Activated T-helper 2 cell treated with anti-CD3 and anti-CD28 coated beads, Interferon-gamma antibody, Interleukin-2, Interleukin-4, amounts not matched to agents 10 μg/mL and 5 μg/mL and 100 μg/mL, durations not matched to agents 14 hours and 24 hours and 36 hours (primary cell): ENCODE measurements at places on chromosomes 16 and 17.
A peak's percentile ranks its signal among the peaks of the same experiment; 100 is the strongest.

- no peak for DNase-seq
Observed at GRCh38 chr17:27919079-27919478, 25.9 kb upstream of the LYRM9 start.

DNA sequence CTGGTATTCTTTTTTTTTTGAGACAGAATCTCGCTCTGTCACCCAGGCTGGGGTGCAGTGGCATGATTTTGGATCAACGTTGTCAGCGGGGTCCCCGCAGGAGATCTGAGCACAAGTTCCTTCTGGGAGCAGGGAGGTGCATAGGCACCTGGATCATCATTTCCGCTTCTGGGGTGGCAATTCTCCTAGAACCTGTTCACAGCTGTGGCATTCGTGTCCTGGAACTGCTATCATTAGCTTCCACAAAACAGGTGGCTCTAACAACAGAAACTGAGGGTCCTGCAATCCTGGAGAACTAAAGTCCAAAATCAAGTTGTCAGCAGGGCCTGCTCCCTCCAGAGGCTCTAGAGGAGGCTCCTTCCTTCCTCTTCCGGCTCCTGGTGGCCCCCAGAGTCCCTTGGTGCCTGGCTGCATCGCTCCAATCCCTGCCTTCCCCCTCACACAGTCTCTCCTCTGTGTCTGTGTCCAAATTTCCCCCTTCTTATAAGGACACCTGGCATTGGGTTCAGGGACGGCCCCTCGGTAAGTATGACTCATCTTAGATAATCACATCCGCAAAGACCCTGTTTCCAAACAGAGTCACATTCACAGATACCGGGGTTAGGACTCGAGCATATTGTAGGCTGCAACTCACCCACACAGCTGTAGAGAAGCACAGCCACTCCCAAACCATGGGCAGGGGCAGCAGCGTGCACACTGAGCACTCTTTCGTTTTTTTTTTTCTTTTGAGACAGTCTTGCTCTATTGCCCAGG is 43.5 kb upstream of the KLHDC4 start:
- DNase-seq, result no peak

DNA sequence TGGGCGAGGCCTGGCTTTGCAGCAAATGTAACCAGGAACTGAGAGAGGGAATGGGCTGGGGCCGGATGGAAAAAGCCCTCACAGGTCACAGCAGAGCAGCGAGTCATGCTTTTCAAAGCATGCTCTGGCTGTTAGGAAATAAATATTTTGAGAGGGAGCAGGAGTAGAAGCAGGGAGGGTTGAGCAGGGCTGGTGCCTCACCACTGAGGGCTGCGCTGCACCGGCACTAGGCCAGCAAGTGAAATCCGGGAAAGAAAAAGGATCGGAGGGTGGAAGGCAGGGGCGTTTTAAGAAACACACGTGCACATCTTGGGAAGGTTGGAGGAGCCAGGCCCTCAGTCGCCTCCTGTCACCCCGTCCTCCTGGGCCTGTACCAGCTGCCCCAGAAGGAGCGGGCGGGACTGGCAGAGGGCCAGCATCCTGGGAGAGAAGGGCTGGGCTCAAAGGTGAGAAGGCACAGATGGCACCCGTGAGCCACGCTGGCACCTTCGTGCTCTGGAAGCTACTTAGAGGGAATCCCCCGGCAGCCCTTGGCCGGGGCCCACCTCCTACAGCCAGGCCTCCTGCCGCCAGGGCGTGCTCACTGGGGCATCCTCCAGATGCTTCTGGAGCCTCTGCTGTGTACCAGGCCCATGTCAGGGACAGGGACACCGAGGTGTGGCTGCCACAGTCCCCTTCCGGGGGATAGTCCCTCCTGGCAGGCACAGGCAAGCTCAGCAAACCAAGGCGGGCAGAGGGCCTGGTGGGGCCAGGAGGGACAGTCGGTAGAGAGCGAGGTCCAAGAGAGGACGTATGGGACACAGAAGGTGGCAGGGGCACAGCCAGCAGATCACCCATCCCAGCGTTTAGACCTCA is 71.5 kb upstream of the PLCG2 start:
- DNase-seq, result no peak

DNA sequence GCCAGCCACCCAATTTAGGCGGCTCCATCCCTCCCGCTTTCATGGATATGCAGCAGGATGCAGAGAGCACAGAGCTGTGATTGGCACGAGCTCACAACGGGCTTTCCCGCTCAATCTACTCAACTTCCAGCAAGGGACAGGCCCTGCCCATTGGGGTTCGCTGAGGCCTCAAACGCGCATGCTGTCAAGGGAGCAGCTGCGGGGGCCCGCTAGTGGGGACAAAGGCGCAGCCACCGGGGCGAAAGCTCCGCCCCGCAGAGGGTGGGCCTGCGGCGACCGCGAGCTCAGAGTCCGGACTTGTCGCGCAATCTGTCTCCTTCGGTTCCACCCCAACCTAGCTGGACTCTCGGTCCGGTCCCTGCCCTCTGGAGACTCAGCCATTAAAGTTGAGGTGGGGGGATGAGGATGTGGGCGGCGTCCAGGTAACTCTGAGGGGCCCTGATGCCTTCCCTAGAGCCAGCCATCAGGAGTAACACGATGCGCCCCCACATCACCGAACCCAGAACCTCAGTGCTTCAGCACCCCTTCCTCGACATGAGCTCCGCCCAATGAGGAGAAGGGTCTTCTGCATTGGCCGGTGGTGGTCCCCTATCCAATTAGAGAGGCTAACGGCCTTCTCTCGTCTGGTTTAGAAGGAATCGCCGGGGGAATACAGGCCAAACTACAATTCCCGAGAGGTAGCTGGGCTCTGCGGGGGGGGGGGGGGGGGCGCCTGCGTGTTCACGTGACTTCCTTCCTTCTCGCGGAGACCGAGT is 489 bp upstream of the NFATC3 start:
- DNase-seq, result peak; percentile 89

- DNase-seq, result no peak
Observed at GRCh38 chr16:84043486-84044117, 1.0 kb upstream of the SLC38A8 start.

- no peak for DNase-seq
Observed at GRCh38 chr17:44844390-44844830, 3.3 kb upstream of the HIGD1B start.

DNA sequence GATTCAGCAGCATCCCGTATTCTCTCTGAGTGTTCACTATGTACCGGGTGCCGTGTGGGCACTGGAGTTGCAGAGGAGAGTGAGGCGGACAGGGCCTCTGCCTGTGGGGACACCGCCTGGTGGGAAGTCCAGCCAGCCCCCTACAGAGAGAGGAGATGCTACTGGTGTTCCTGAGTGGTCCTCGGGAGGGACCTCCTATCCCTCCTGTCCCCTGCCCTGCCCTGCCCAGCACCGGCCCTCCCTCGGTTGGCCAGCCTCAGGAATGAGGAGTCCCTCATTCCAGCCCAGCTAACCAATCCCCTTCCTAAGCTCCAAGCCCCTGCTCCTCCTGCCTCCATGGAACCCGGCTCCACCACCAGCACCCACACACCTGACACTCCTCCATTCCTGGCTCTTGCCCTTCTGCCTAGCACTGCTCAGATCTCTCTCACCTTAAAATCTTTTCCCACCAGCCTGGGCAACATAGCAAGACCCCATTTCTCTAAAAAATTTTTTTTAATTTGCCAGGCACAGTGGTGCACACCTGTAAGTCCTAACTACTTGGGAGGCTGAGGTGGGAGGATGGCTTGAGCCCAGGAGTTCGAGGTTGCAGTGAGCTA is 2.0 kb downstream of the ASGR2 start:
- no peak for DNase-seq

GRCh38 chr17:2087597-2088211 is 32.8 kb downstream of the HIC1 start:
- DNase-seq, result peak; percentile 68

GRCh38 chr16:51812945-51813344 is 661.9 kb upstream of the SALL1 start:
- DNase-seq, result no peak

DNA sequence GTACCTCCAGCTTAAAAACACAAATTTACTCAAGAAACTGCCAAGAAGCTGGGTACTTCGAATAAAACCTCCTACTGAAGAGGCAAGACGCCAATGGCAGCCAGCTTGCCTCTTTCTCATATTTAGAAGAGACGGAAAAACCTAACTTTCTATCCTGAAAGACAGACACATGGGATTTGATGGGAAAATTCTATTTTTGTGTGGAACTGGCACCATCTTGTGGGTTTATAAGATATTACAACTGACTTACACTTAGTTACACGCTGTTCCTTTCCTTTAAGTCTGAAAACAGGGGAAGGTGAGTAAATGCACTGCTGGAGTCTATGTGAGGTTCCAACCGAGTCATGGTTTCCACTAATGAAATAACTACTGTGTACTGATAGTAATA is 10.3 kb downstream of the ZNF18 start:
- no peak for DNase-seq

- no peak for DNase-seq
Observed at GRCh38 chr16:48511071-48511540, 98.9 kb downstream of the N4BP1 start.

DNA sequence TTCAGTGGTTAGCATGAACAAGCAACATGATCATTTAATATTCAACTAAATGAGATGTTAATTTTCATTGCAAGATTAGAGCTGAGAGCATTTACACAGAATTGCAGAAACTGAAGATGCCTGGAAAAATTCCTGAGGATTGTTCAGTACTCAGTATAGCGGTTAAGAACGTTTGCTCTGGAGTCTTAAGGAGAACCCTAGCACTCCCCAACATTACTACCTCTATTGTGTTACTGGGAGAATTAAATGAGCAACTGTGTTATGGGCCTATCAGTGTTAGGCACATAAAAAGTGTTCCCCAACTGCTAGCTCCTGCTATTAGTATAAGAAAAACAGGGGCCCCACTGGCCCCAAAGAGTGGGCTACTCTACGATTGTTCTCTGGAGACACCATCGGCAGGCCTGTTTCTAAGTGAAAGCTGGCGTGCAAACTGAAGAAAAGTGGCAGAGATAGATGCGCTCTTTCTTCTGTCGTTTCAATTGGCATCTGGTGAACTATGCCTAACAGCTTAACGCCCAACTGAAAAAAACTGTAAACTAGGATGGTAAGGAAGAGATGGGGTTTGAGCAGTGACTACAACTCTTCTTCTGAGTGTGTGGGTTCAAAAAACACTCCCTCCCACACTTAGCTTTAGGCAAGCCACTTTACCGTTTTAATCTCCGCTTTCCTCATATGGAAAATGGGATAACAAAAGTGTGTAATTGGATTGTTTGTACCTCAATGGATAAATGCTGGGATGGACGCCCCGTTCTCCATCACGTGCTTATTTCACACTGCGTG is 1.3 kb downstream of the CDR2 start:
- DNase-seq, result no peak

DNA sequence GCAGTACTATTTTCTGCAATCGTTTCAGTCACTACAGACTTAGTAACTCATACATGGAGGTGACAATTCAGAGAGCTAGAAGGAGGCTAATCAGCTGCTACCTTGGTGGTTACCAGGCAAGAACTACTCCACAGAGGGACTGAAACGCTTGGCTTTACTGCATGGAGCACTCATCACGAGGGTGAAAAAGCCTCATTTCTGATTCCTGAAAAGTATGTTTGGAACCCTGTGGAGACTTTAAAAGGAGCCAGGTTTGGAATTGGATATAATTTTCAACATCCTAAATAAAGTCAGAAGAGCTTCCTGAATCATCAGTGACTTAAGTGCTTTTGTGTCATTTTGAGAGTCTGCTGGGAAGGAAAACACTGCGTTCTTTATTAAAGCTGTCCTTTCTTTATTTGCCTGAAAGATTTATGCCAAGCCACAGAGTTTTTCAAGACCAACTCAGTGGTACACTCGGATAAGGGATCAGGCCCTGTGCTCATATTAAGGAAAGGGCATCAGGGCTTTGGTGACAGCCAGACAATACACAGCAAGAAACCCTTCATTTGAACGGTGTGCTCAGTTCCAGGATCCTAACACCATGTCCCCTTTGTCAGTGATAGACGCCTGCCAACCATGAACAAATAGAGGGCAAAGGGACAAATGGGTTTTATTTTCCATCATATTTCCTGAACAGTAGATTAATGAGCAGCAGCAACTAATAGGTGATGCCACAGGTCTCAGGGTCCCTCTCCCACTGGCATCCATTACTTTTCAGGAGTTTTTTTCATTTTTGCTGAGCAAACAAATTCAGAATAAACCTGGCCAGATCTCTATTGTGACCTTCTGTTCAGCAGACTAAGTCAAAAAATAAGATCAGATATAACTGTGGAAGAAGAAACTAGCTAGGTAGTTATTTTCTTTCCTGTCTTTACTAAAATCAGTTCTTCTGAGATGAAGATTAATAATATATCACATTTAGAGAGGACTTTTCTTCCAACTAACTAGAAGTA is 80.5 kb upstream of the CLEC18B start:
- DNase-seq, result no peak

- no peak for DNase-seq
Observed at GRCh38 chr17:74299226-74300009, 25.4 kb downstream of the DNAI2 start.

DNA sequence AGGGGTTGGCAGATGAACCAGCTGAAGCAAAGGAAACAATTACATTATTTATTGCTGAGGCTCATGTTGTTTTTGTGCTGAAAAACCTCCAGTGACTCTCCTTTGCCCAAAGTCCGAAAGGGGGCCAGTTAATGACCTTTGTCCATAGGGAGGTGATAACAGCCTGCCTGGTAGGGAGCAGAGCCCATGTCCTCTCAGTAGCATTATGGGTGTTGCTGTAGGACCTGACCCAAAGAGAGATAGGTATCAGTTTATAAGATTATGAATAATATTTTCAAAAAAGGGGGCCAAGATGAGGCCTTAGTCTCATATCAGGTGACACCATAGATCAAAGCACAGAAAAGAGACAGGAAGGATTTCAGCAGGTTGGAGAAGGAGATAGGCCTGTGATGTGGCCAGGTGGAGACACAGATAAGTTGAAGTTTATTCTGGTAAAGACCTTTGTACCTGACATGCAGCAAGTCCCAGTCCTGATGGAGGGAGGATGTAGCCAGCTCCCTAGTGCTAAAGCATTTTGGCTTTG is 55.1 kb downstream of the CENPV start:
- no peak for DNase-seq

DNA sequence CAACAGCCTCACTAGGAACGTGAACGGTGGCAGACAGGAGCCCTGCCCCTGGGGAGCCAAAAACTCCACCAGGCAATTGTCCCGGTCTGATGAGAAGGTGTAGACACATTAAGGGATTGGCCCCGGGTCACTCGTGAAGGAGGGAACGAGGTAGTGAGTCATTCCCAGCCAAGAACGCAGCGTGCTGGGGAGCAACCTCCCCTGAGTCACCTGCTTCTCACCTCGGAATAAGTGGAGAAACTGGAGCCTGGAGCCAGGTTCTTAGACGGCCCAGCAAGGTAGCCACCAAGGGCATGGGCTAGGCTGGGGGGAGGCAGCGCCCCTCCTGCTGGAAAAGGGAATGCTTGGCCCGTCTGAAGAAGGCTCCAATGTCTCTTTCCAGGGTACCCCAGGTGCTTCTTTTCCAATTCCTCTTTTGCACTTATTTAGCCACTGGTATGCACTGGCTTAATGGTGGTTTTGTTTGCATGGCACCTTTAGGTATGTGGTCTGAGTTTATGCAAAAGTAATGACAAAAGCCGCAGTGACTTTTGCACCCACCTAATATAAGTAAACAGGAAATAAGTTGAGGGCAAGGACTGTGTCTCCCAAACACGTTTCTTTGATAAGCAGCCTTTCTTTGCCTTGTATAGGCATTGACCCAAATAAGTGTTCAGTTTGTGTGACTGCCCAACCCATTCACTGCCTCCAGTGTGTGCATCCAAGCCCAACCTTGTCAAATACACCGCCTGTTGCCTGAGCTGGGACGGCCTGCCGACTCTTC is 1.8 kb upstream of the HELZ start:
- no peak for DNase-seq
